ENCODE measurements at places on chromosomes 6 and 20.

DNA sequence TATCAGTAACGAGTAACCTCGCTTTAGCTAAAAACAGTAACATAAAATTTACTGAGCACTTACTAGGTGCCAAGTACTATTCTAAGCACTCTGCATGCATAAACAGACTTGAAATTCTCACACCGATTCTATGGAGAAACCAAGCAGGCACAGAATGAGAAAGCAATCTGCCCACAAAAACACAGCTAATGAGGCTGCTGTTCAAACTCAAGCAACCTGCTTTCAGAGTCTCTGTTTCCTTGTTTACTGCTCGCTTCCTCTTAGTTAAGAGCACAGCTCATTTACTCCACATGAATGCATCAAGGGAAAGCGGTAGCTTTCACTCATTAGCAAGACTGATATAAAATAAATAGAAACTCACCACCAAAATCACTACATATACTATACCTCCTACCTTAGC is 37.4 kb downstream of the PRKN start:
- no peak for DNase-seq

- DNase-seq, result no peak
These were observed 62.4 kb downstream of the PRSS35 start for GRCh38 chr6:83574783-83575182.

DNA sequence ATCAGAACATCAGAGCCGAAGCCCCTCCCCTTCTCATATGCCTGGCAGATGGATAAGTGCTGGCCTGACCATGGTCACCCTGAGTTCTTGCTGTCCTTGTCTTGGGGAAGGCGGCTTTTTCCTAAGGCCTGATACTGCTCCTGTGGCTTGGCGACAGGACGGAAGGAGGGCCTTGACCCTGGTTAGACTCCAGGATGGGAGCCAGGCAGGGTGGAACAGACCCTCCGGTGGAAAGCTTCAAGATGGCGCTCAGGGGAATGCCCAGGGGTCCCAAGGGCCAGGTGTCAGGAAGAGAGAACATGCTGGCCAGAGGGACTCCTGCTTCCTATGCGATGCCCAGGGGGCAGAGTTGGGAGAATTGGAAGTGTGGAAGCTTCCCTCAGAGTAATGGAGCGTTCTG is 29.6 kb downstream of the ADA start:
- DNase-seq, result peak; percentile 17

DNA sequence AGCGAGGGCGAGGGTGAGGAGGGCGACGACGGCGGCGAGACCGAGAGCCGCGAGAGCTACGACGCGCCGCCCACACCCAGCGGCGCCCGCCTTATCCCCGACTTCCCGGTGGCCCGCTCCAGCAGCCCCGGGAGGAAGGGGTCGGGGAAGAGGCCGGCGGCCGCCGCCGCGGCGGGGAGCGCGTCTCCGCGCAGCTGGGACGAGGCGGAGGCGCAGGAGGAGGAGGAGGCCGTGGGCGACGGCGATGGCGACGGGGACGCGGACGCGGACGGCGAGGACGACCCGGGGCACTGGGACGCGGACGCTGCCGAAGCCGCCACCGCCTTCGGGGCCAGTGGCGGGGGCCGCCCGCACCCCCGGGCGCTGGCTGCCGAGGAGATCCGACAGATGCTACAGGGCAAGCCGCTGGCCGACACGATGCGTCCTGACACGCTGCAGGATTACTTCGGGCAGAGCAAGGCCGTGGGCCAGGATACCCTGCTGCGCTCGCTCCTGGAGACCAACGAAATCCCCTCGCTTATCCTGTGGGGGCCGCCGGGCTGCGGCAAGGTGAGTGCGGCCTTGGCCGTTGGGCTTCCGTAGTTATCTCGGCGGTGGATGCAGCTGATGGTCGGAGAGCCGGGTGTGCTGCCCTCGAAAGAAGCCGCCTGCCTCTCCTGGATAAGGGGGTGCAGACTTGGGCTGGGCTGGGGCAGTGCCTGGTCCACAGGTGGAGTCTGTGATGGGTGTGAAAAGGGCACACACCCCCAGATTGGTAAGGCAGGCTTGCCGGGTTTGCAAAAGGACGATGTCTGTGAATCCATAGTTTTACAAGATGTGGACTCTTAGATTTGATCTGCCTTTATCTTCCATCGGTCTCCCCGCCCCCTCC is 938 bp downstream of the WRNIP1 start:
- DNase-seq, result peak; percentile 70

GRCh38 chr6:124955108-124955856 is 7.0 kb upstream of the RNF217 start:
- no peak for DNase-seq

DNA sequence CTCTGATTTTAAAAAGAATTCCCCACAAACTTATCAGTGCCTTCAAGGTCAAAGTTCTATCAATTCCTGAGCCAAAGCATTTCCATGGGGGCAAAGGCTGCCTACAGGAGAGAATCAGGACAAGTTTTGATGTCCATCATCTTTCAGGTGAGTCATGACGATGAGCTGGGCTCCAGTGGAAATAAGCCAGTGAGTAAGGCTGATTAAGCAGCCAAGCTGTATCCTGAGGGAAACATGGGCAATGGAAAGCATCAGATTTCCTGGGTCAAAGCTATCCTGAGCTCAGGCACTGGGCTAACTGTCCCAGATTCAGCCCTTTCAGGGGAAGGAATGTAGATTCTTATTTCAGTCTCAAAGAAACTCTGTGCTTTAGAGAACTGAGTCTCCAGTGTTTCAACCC is 377.4 kb downstream of the CD109 start:
- DNase-seq, result no peak

GRCh38 chr20:37218441-37218840 is 39.1 kb upstream of the MROH8 start:
- no peak for DNase-seq

- no peak for DNase-seq
These were observed 891 bp upstream of the GHRH start for GRCh38 chr20:37262505-37262904.

- DNase-seq, result no peak
These were observed 1325.6 kb downstream of the HACE1 start for GRCh38 chr6:103534095-103534494.

DNA sequence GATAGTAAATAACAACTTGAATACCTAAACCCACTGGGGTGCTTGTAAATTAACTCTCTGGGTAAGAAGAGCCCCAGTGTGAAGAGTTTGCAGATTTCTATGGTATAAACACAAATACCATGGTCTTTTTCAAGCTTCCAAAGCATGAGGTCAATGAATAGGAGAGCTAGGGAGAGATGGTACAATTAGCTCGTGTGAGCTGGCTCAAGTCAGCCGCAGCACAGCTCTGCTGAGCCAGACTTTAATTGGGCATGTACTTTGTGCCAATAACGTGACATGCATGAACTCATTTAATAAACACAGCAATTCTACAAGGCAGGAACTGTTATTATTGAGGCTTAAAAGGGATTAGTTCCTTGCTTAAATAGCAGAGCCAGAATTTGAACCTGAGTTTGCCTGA is 684.2 kb downstream of the KIF16B start:
- no peak for DNase-seq

DNA sequence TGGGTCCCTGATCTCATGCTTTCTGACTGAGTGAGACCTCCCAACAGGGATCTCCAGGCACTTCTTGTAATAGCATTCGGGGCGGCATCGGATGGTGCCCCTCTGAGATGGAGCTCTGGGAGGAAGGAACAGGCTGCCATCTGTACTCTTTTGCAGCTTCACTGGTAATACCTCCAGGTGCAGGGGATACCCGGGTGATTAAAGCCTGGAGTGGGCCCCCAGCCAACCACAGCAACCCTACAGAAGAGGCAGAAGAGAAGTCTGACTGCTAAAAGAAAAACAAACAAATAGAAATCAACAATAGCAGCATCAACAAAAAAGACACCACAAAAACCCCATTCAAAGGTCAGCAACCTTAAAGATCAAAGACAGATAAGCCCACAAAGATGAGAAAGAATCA is 19.1 kb upstream of the PGK2 start:
- no peak for DNase-seq

DNA sequence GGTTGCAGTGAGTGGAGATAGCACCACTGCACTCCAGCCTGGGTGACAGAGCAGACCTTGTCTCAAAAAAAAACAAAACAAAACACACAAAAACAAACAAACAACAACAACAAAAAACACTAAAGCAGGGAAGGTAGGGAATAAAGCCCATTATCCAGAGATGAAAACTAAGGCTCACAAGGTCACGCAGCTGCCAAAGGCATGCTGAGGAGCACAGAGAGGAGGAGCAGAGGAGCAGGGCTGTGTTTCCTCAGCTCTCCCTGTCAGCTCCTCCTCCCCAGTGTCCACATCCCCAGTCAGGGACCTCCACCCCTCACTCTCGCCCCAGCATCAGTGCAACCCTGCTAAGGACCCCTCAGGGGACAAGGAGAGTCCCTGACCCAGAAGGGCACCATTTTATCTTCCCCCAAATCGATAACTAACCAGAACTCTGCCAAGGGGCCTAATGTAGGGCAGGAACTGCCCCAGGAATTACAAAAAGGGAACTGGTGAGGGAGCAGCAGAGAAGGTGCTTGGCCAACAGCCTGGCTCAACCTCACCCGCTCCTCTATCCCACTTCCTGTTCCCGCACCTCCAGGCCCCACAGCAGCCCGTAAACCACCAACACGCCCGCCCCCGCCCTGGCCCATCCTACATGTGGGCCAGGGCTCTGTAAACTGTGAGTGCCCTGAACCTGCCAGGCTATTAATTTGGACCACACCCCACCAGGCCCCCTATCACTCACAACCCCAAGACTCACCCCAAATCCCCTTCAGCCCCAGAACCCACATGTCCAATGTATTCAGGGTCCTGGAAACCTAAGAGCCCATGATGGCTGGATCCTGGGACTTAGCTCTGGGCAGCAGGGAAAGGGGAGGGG is 9.0 kb downstream of the TEAD3 start:
- DNase-seq, result no peak

DNA sequence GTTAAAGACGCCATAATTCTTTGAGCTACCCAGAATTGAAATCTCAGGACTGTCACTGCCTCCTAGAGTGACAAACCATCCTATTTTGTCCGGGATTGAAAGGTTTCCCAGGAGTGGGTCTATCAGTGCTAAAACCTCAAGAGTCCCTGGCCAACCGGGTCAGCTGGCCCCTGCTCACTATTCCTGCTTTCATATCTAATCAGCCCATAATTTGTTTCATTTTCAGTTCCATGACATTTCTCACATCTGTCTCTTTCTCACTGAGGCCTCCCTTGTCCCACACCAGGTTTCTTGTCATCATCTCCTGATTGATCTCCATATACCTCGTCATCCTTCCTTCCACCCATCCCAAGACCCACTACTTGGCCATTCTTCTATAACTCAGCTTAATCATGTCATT is 98.2 kb downstream of the SLC35B3 start:
- DNase-seq, result no peak

Measured in Right ventricle myocardium superior (tissue), 1 donor.